ENCODE measurements at places on chromosomes 6 and 20.

- no peak for DNase-seq
These were observed 189.7 kb downstream of the PACRG start for GRCh38 chr6:162917506-162917905.

GRCh38 chr20:3765171-3765882, 2.2 kb downstream of the ADISSP start:
- no peak for DNase-seq

DNA sequence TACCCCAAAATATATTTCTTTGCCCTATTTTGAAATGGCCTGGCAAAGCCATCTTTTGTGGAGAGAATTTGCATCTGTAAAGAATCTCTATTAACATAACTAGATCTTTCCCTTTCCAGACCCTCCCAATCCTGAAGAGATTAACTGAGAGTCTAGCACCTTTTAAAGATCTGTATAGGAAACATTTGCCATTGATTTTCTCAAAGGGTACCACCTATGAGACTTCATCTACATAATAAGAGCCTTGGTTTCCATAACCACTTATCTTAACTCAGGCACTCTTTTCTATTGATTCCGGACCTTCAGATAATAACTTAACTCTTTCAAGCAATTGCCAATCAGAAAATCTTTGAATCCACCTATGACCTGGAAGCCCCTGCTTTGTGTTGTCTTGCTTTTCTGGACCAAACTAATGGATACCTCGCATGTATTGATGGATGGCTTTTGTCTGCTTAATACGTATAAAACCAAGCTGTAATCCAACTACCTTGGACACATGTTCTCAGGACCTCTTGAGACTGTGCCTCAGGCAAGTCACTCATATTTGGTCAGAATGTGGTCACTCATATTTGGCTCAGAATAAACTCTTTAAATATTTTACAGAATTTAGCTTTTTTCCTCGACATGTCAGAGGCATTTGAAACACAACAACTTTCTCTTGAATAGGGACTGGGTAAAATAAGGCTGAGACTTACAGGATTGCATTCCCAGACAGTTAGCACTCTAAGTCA, 31.4 kb downstream of the SLC22A2 start:
- DNase-seq = no peak

DNA sequence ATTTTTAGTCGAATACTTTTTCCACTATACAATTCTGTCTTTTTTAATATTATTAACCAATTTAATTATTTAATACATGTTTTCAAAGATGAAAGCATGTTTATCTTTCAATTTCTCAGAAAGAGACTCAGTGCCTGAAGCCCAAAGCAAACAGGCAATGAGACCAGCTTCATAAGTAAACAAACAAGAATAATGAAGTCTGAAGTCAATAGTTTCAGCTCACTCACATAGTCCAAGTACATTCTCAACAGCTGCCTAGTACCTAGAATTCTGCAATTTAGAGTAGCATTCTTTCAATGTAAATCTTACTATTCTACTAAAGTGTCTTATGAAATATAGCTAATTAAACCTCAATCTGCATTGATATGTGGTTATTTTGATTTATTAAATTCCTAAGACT, 626.5 kb upstream of the NRSN1 start:
- DNase-seq = no peak

- no peak for DNase-seq
These were observed 11.9 kb downstream of the NQO2 start for GRCh38 chr6:3011592-3011991.

DNA sequence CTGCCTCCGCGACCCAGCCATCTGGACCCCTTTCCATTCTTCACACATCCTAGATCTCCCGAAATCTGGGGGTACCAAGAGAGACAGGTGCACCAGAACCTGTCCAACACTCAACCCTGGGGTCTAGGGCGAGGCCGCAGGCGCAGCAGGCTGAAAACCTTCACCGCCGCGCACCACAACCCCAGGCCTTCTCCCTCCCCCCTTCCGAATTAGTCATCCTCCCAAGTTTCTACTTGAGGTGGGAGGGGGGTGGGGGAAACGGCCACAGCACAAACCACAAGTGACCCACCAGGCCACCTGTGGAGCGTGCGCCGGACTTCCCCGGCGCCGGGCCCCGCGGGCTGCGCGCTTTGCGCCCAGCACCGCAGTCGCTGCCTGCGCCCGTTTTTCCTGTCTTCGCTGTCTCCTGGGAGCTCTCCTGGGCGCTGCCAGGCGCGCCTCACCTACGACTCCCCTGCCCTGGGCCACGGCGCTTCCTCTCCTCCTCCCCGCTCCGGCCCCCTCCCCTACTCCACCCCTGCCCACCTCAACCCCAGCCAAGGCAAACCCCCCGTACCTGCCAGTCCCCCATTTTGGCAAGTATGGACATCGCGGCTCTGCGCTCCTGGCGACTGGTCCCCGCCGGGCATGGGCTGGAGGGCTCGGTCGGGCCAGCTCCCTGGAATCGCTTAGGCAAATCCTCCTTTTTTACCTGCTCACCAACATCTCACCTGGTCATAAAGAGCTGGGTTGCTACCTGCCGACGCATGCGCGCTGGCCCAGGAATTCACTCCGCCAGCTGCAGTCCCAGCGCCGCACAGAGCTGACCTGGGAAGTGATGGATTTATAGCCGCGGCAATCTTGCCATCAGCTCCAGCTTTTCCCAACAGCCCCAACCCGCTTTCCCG, 4.2 kb upstream of the TFAP2A start:
- no peak for DNase-seq

Data from activated T-helper 1 cell treated with anti-CD3 and anti-CD28 coated beads, Interleukin-2, amount 50 U/mL, for 16 hours (primary cell).